ENCODE measurements at places on chromosomes 16 and 17. TPM values are rescaled to one million over a fixed set of nuclear protein-coding genes. Genes with fewer than 3 reads are reported as not detected.

GRCh38 chr16:55622930-55623561 lies 32.7 kb upstream of the SLC6A2 start:
- H3K4me1 ChIP-seq = peaks cover 1% of the 10 kb centered on the region
- H3K27me3 ChIP-seq = no peaks in the 10 kb centered on the region
- peaks cover 1% of the 10 kb centered on the region for H3K36me3 ChIP-seq
- no peak overlapping the region for H3K4me3 ChIP-seq
- H3K27ac ChIP-seq = no peak overlapping the region

DNA sequence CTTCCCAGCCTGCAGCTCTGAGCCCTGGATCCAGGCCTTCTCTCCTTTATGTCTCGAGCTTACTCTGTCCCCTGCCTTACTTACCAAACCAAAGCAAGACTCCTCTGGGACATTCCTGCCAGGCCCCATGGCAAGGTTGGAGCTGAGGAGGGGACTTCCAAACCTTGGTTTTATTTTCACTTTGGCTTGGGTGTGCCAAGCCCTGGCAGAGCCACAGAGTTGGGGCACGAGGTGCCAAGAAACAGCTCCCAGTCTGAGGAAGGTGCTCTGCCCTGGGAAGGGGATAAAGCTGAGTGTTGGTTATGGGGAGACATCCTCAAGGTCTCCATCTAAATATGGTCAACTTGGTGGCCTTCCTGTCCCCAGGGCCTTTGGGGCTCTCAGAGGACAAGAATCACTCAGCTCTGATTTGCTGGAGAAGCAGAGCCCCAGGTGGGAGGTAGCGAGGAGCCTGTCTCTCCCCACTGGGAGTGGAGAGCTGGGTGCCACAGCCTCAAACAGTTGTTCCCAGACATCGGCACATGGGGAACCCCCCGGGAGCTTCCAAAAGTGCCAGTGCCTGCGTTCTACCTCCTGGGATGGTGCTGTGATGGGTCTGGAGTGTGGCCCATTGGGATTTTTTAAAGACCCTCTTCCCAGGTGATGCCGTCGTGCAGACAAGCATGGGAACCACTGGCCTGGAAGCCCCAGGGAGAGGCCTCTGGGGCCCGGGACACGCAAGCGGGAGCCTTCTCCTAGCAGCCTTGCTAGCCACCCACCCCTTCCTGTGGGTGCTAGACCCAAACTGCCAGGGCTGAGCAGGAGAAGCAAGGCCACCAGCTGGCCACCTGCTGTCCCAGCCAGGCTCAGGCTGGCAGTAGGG lies 10.3 kb downstream of the NLRC5 start:
- H3K27me3 ChIP-seq = no peaks in the 10 kb centered on the region
- peaks cover 92% of the 10 kb centered on the region for H3K4me1 ChIP-seq
- DNase-seq = no peak
- H3K36me3 ChIP-seq = peaks cover 40% of the 10 kb centered on the region
- H3K4me3 ChIP-seq = peak overlapping the region; percentile 51

DNA sequence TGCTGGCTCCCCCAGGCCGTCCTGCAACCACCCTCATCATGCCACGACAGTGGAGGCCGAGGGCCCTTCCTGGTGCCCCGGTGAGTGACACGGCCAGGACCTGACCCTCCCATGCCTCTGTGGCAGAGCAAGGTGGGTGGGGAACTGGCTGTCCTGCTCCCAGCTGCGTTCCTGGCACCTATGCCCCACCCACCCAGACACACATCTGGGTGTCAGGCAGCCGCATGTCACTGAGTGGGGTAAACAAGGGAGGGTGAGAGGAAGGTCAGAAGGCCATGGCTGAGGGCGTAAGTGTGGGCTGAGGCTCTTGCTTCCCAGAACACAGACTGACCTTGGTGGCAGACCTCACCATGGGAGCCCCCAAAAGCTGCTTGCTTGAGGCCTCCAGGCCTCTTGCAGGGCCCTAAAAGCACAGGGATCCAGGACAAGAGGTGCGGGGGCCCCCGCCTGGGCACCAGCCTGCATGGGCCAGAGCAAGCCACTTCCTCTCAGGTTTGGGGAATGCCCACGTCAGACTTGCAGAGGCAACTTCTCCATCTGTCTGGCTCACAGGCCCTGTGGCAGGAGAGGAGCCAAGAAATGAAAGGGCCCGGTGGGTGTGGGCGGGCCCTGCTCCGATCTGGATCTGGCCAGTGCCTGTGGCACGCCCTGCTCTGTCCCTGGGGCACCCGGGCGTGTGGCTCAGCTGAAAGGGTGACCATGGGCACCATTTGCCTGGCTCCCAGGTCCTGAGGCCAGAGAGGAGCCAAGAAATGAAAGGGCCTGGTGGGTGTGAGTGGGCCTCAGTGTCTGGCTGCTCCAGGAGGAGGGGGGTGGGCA lies 3.9 kb upstream of the CCDC57 start:
- peak; percentile 74 for DNase-seq
- H3K4me1 ChIP-seq = peaks cover 44% of the 10 kb centered on the region
- H3K27me3 ChIP-seq = no peaks in the 10 kb centered on the region
- H3K27ac ChIP-seq = peak overlapping the region; percentile 75
- no peaks in the 10 kb centered on the region for H3K36me3 ChIP-seq

The MPV17L gene
- total RNA-seq = 0.26 TPM

DNA sequence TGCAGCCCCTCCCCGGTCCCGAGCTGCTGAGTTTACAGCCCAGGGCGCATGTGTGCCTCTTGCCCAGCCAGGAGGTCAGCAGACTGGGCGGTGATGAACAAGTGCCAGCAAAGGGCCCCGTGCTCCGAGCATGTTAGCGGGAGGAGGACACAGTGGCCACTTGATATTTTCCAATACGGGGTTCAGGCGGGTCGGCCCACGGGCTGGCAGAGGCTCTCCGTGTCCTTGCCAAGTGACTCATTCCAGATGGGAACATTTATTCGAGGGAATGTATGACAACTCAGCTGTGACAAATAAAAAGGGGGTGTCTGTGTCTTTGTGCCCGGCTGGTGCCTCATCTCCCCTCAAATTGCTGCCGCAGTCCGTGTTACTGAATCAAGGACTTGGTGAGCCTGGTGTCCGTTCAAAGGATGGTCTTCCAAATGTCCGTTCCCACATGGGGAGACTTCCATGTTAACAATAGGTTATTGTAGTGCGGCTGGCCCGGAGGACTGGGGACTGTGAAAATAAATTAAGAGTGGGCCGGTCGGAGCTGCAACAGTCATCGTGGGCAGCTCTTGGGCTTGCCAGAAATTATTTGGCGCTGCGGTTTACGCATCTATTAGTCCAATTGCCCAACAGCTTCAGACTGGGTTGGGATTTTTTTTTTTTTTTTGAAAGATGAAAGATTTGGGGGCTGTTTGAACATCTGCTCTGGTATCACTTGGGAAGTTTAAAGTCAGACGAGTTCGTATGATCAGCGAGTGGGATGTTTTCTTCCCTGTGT lies 174.0 kb upstream of the CIBAR2 start:
- no peak for DNase-seq
- no peaks in the 10 kb centered on the region for H3K36me3 ChIP-seq
- no peaks in the 10 kb centered on the region for H3K4me1 ChIP-seq
- H3K4me3 ChIP-seq = no peak overlapping the region
- H3K27ac ChIP-seq = no peak overlapping the region
- peaks cover 2% of the 10 kb centered on the region for H3K27me3 ChIP-seq

GRCh38 chr17:64767269-64767997 lies 105.3 kb upstream of the SMURF2 start:
- no peak overlapping the region for H3K4me3 ChIP-seq
- no peaks in the 10 kb centered on the region for H3K36me3 ChIP-seq
- DNase-seq = no peak
- H3K4me1 ChIP-seq = peaks cover 4% of the 10 kb centered on the region

The CX3CL1 gene
- total RNA-seq = not detected

GRCh38 chr16:85905110-85906095 lies 6.4 kb downstream of the IRF8 start:
- peaks cover 10% of the 10 kb centered on the region for H3K27me3 ChIP-seq
- DNase-seq = no peak
- peaks cover 44% of the 10 kb centered on the region for H3K4me1 ChIP-seq
- no peak overlapping the region for H3K4me3 ChIP-seq

DNA sequence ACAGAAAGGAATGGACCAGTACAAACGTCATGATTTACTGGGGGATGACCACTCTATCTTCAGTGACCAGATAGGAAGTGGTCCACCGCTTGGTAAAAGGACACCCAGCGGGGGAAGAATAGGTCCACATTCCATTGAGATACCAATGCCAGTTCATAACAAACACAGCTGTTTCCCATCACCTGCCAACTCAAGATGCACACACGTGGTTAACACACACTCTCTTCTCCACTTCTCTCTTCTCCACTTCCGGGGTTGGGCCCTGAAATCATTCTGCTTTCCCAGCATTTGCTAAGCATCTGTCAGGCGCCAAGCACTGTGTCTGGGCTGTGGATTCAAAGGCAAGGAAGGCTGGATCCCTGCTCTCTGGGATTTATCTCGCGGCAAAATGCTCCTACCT lies 175.5 kb downstream of the SLC39A11 start:
- H3K27me3 ChIP-seq = no peaks in the 10 kb centered on the region
- no peaks in the 10 kb centered on the region for H3K36me3 ChIP-seq
- H3K27ac ChIP-seq = no peak overlapping the region
- no peak overlapping the region for H3K4me3 ChIP-seq
- DNase-seq = no peak
